ENCODE measurements at places on chromosomes 11 and 22.
A peak's percentile ranks its signal among the peaks of the same experiment; 100 is the strongest.

GRCh38 chr22:49426098-49426497, 401.6 kb downstream of the BRD1 start:
- DNase-seq, result no peak

GRCh38 chr11:96259134-96259830, 83.7 kb downstream of the MAML2 start:
- DNase-seq, result no peak

GRCh38 chr11:77377734-77378133, 76.2 kb upstream of the GDPD4 start:
- peak; percentile 74 for DNase-seq

GRCh38 chr11:134478611-134479010, 66.6 kb upstream of the B3GAT1 start:
- DNase-seq, result no peak

DNA sequence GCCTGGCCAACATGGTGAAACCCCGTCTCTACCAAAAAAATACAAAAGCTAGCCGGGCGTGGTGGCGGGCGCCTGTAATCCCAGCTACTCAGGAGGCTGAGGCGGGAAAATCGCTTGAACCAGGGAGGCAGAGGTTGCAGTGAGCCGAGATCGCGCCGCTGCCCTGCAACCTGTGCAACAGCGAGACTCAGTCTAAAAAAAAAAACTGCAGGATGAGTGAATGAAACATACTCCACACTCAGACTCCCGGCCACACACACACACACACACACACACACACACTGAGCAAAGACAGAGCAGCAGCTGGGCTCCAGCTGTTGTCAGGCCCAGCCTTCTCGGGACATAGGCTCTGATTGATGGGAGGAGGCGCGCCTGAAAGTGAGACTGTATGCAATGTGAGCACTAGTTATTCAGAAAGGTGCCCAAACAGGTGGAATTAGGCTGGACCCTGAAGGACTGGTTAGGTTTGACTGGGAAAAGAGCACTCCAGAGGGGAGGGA, 1.5 kb upstream of the PLEKHA7 start:
- DNase-seq, result no peak

- no peak for DNase-seq
Measured at GRCh38 chr11:17683377-17684161, 35.8 kb upstream of the MYOD1 start.

- DNase-seq, result peak; percentile 3
Measured at GRCh38 chr11:129840236-129840635, 24.6 kb downstream of the TMEM45B start.

GRCh38 chr22:22394591-22394990, 114.0 kb downstream of the ZNF280B start:
- no peak for DNase-seq

GRCh38 chr11:111829185-111829968, 42.0 kb downstream of the ALG9 start:
- no peak for DNase-seq

GRCh38 chr11:90223248-90223585, 368 bp upstream of the CHORDC1 start:
- DNase-seq, result no peak

DNA sequence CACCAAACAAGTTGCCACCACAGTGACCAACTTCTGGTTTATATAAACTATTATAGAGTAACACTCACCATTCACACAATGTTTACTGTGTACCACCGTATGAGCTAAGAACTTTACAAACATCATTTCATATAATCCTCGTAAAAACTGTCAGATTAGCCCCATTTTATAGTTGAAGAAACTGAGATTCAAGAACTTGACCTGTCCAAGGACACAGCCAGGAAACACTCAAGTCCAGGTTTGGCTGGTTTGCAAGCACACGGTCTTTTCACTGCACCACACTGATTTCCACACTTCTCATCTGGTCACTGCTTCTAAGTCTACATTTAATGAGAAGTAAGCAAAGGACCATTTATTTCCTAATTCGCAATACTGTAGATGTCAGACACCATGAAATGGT, 3.7 kb downstream of the MORC2 start:
- DNase-seq, result no peak

GRCh38 chr11:103051151-103051801, 40.7 kb downstream of the DCUN1D5 start:
- no peak for DNase-seq

DNA sequence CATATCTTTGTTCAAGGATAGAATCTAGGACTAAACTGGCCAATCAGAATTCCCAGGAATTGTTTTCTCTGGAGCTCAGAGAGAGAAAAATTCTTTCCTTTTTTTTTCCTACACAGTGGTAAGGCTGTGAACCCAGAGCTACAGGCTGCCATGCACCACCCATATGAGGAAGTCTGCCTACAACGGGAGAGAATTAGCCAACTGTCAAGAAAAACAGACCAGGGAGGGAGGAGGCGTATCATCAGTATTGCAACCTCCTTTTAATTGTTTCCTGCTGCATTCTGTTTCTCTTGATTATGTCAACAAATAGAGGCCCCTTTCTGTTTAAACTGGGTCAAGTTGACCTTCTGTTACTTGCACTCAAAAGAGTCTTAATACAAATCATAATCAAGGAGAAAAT, 176.5 kb upstream of the UBASH3B start:
- no peak for DNase-seq

DNA sequence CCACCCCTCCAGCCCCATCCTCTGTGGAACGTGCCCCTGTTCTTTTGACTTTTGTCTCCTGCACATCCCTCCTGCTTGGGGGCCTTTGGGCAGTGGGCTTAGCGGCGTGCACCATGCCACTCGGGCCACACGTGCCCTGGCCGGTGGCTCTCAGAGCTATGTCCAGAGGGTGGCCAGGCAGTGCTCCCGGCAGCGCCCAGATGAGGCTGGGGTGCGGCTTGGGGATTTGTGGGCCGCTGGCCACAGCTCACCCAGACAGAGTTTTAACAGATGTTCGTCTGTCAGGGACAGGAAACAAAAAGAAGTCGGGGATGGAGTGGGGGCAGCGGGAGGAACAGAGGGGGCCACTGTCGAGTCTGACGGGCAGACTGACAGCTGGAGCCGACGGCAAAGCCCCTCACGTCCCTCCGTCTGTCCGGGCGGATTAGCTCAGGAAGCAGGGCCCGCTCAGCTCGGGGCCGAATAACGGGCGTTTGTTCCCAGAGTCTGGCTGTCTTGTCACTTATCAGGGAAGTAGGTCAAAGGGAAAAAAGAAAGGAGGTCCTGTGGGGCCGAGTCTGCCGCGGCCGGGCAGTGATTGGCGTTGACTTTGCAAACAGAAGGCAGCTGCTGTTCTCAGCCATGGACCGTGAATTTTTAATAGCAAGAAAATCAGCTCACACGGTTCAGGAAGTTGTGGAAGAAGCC, 61.6 kb downstream of the LRP5 start:
- DNase-seq, result no peak

Data from bone marrow (tissue), 2 donors.